Tracheal epithelial cell (primary cell): ENCODE measurements at places on chromosomes 13 and 19. TPM values are rescaled to one million over a fixed set of nuclear protein-coding genes. Genes with fewer than 3 reads are reported as not detected.

CKM gene
- total RNA-seq = not detected in 2 replicates

PPP1R13L gene
- total RNA-seq = 20.5 and 21.3 TPM in 2 replicates

KLK7 gene
- total RNA-seq = 3.2 and 13.0 TPM in 2 replicates

IZUMO4 gene
- total RNA-seq = 2.6 and 4.6 TPM in 2 replicates

TEX101 gene
- total RNA-seq = not detected in 2 replicates

SELENOV gene
- not detected in 2 replicates for total RNA-seq

APOC4 gene
- not detected in 2 replicates for total RNA-seq

CBY2 gene
- not detected in 2 replicates for total RNA-seq

S1PR2 gene
- total RNA-seq = 1.1 and 2.7 TPM in 2 replicates

ZNF296 gene
- total RNA-seq = 0.48 and 0.64 TPM in 2 replicates

FXYD1 gene
- not detected in 2 replicates for total RNA-seq

SLC25A23 gene
- total RNA-seq = 28.1 and 33.0 TPM in 2 replicates

SOX1 gene
- not detected in 2 replicates for total RNA-seq

F10 gene
- total RNA-seq = not detected in 2 replicates

PCP2 gene
- not detected in 2 replicates for total RNA-seq

NDUFA13 gene
- 103 and 142 TPM in 2 replicates for total RNA-seq

SPACA4 gene
- total RNA-seq = 0.21 TPM in 1 of 2 replicates, not detected in the other

S1PR5 gene
- 10.4 and 25.6 TPM in 2 replicates for total RNA-seq

CADM4 gene
- 9.6 and 13.3 TPM in 2 replicates for total RNA-seq

YJEFN3 gene
- 0.64 and 0.72 TPM in 2 replicates for total RNA-seq

PRR19 gene
- under 0.01 and 0.43 TPM in 2 replicates for total RNA-seq

ZNF100 gene
- 2.1 and 4.6 TPM in 2 replicates for total RNA-seq

BEST2 gene
- not detected in 2 replicates for total RNA-seq

IGFL1 gene
- total RNA-seq = 1.4 TPM in 1 of 2 replicates, not detected in the other

ZNF549 gene
- 4.6 and 6.8 TPM in 2 replicates for total RNA-seq

TGFBR3L gene
- total RNA-seq = 4.3 and 5.5 TPM in 2 replicates

WDR62 gene
- total RNA-seq = 0.21 and 0.72 TPM in 2 replicates

ZNF256 gene
- 2.7 and 4.9 TPM in 2 replicates for total RNA-seq

ZNF222 gene
- total RNA-seq = 3.4 TPM in 2 replicates

GAPDHS gene
- total RNA-seq = not detected in 2 replicates

ADGRE2 gene
- total RNA-seq = 0.21 and 0.48 TPM in 2 replicates

SIGLEC14 gene
- not detected in 2 replicates for total RNA-seq

NLRP9 gene
- total RNA-seq = 0.24 TPM in 1 of 2 replicates, not detected in the other

MRPL57 gene
- total RNA-seq = 45.1 and 53.3 TPM in 2 replicates

CLIP3 gene
- 0.24 TPM in 1 of 2 replicates, not detected in the other for total RNA-seq

PGLYRP1 gene
- not detected in 2 replicates for total RNA-seq

ONECUT3 gene
- total RNA-seq = under 0.01 TPM in 1 of 2 replicates, not detected in the other

SLITRK5 gene
- under 0.01 TPM in 2 replicates for total RNA-seq

IRGC gene
- total RNA-seq = not detected in 2 replicates

NOVA2 gene
- under 0.01 TPM in 1 of 2 replicates, not detected in the other for total RNA-seq

KLHL1 gene
- not detected in 2 replicates for total RNA-seq

ELSPBP1 gene
- not detected in 2 replicates for total RNA-seq

GNG7 gene
- total RNA-seq = under 0.01 TPM in 1 of 2 replicates, not detected in the other

FAM83E gene
- total RNA-seq = 17.3 and 23.9 TPM in 2 replicates

SULT2B1 gene
- 4.3 and 8.7 TPM in 2 replicates for total RNA-seq

ODAD3 gene
- under 0.01 TPM in 1 of 2 replicates, not detected in the other for total RNA-seq

PNMA8A gene
- 0.72 and 2.3 TPM in 2 replicates for total RNA-seq

PDX1 gene
- total RNA-seq = not detected in 2 replicates
